WTC11 (cell line): ENCODE measurements at places on chromosomes 16 and 17. TPM values are rescaled to one million over a fixed set of nuclear protein-coding genes. Genes with fewer than 3 reads are reported as not detected.

GRCh38 chr16:7990626-7991260, 599.6 kb downstream of the TMEM114 start:
- no peak overlapping the region for H3K27ac ChIP-seq
- peaks cover 76% of the 10 kb centered on the region for H3K36me3 ChIP-seq
- no peak for DNase-seq
- H3K4me1 ChIP-seq: no peaks in the 10 kb centered on the region
- H3K27me3 ChIP-seq: peaks cover 16% of the 10 kb centered on the region
- no peak overlapping the region for H3K4me3 ChIP-seq

DNA sequence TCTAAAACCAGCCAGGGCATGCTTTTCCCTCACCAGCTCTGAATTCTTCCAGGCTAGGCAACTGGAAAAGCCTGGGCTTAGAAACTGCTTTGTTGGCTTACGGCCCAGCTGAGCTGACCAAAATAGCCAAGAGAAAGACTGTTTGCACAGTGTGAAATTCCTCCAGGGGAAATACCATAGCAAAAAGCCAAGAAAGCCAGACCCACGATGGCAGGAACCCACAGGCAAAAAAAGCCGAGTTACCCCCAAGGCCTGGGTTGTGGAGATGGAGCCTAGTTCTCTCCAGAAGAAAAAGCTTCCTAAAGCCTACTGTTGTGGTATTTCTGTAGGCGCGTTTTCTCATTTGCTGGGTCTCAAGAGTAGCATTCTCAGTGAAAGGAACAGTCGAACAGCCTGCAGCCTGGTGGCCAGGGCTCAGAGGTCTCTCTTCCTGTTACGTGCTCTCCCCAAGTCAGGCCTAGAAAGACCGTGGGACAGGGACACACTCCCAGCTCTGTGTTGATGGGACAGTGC, 9.2 kb downstream of the SP2 start:
- peaks cover 3% of the 10 kb centered on the region; the same call in 1 of the 2 replicates for H3K36me3 ChIP-seq
- H3K4me3 ChIP-seq: no peak overlapping the region
- no peaks in the 10 kb centered on the region for H3K27me3 ChIP-seq
- DNase-seq: no peak
- peaks cover 40% of the 10 kb centered on the region for H3K4me1 ChIP-seq
- H3K27ac ChIP-seq: peak overlapping the region; percentile 2

- H3K4me1 ChIP-seq: peaks cover 3% of the 10 kb centered on the region; the same call in 1 of the 2 replicates
- peaks cover 18% of the 10 kb centered on the region for H3K36me3 ChIP-seq
- peak within 1 kb of the TSS; percentile 91 for H3K27ac ChIP-seq
- H3K27me3 ChIP-seq: peaks cover 38% of the 10 kb centered on the region
Observed at GRCh38 chr16:58392215-58393137, at the start of gene GINS3. GINS3 (plus strand) TSS chr16:58392471; CDS start chr16:58392602, 131 bp downstream.

DNA sequence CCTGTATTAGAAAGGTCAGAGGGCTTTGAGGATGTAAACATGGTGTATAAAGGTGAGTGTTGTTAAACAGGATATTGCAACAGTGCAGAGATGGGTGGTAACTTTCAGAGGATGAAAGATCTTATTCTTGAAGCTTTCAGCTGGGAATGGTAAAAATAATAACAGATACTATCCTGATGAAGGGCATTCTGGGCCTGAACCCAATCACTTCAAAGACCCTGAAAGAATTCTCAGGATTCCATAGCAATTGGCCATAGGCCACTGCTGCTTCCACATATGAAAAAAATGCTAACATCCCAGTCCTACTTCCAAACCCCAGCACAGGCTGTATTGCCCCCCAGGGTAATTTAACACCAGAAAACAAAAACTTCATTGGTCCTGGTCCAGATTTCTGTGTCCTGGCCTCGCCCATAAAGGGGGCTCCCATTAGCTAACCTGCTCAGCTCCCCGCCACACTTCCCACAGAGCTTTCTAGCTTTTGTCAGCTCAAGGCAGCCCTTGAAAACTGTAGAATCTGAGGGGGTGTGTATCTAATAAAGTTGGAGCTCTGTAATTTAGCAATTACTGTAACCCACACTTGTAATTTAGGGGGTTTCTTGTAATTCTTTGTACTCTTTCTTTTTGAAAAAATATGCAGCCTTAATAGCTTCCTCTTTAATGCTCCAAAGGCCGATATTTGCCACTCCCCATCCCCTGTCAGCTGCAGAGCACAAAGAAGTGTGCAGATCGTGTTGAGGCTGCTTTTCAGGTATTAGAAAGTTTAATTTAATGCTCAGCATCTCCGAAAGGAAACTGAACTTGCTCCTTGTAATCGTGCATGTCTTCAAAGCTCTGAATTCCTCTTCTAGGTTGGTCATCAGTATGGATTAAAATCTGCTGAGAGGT, 371.5 kb downstream of the SEC14L1 start:
- no peak overlapping the region for H3K27ac ChIP-seq
- no peaks in the 10 kb centered on the region for H3K4me1 ChIP-seq
- no peak overlapping the region for H3K4me3 ChIP-seq

Gene CLEC18C
- total RNA-seq: 0.11 to 0.48 TPM (median 0.18 TPM) in 3 replicates

GRCh38 chr17:79168486-79169055, 93.9 kb downstream of the ENGASE start:
- H3K27ac ChIP-seq: no peak overlapping the region
- no peaks in the 10 kb centered on the region for H3K4me1 ChIP-seq
- no peak overlapping the region for H3K4me3 ChIP-seq
- H3K36me3 ChIP-seq: no peaks in the 10 kb centered on the region

- peak overlapping the region; percentile 97 for H3K27ac ChIP-seq
- no peaks in the 10 kb centered on the region for H3K27me3 ChIP-seq
- no peak for DNase-seq
- H3K4me3 ChIP-seq: no peak overlapping the region
- H3K4me1 ChIP-seq: peaks cover 21% of the 10 kb centered on the region
Observed at GRCh38 chr17:54901230-54901822, 674 bp downstream of the TOM1L1 start.

DNA sequence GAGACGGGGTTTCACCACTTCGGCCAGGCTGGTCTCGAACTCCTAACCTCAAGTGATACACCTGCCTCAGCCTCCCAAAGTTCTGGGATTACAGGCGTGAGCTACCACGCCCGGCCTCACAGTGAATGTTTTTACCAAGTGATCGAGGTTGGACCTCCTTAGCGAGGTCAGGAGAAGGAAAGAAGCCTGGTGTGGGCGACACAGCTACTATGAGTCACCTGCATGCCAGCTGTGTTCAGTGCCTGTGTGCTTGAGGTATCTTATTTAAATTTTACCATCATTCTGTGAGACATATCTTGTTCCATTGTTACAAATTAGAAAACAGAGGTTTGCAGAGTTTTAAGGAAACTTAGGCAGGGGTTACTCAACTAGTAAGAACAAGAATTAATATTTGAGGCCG, 174.8 kb upstream of the DYNLRB2 start:
- peaks cover 6% of the 10 kb centered on the region; the same call in 1 of the 2 replicates for H3K4me1 ChIP-seq
- no peaks in the 10 kb centered on the region for H3K36me3 ChIP-seq
- no peak overlapping the region for H3K27ac ChIP-seq
- no peak overlapping the region for H3K4me3 ChIP-seq
- no peak for DNase-seq
- no peaks in the 10 kb centered on the region for H3K27me3 ChIP-seq

DNA sequence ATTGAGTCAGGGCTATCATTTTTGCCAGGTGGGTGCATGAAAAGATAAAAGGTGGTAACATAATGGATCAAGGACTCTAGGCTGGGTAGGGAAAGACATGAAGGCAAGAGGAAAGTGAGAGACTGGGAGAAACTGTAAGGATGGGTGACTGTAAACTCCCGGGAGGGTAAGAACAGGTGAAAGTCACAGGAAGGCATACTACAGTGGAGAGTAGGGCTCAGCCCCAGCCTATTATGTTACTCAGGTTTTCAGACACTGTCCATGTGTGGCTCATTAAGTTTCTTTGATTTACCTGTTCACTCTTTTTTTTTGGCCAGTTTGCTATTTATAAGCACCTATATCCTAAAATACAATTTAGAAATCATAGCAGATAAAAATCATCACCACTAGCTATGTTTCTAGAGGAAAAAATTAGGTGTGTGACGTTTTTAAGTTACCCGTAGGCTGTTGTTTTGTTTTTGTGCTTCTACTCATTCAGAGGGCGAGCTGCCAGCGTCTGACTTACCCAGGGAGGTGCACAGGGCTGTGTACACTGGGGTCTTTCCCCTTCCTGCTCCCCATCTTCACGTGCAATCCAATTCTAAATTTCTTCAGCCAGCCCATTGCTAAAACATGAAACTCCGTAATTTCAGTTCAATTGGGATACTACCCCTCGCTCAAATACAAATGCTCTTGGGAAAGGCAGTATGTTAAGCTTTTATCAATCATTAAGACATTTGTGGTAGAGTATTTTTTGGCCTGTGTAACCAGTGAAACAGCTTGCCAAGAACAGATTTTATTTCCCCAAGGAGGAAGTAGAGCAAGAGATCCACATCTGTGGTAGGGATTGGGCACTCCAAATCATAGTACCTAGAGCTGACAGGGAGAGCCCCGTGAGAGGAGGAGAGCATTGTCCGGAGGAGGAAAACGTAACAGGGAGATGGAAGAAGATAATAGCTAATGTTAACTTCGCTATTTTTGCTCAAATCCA, 21.7 kb upstream of the VWA3A start:
- no peaks in the 10 kb centered on the region for H3K27me3 ChIP-seq
- no peak overlapping the region for H3K4me3 ChIP-seq
- no peak for DNase-seq

DNA sequence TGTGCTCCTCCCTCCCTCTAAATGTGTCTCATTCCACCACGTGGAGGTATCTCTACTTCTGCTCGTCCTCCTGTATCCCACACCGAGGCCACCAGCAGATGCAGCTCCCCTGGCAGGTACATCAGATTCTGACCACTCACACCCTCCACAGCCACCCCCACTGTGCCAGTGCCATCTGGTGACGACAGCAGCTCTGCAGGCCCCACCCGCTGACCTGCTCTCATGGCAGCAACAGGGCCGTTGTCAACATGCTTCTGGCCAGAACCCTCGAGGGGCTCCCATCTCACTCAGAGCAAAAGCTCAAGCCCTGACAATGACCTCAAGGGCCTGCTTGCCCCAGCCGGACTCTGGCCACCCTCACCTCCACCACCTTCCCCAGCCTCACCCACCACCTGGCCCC, 93.4 kb downstream of the AMFR start:
- no peaks in the 10 kb centered on the region for H3K4me1 ChIP-seq
- H3K4me3 ChIP-seq: no peak overlapping the region
- no peak for DNase-seq
- no peaks in the 10 kb centered on the region for H3K36me3 ChIP-seq

Gene MYCBPAP
- total RNA-seq: 5.7 to 6.9 TPM (median 6.6 TPM) in 3 replicates
